ENCODE measurements at places on chromosomes 16 and 17.

- no peak for DNase-seq
These were observed 19.9 kb downstream of the NQO1 start for GRCh38 chr16:69706256-69706974.

GRCh38 chr16:85330694-85331188, 218.5 kb upstream of the CIBAR2 start:
- DNase-seq = no peak

DNA sequence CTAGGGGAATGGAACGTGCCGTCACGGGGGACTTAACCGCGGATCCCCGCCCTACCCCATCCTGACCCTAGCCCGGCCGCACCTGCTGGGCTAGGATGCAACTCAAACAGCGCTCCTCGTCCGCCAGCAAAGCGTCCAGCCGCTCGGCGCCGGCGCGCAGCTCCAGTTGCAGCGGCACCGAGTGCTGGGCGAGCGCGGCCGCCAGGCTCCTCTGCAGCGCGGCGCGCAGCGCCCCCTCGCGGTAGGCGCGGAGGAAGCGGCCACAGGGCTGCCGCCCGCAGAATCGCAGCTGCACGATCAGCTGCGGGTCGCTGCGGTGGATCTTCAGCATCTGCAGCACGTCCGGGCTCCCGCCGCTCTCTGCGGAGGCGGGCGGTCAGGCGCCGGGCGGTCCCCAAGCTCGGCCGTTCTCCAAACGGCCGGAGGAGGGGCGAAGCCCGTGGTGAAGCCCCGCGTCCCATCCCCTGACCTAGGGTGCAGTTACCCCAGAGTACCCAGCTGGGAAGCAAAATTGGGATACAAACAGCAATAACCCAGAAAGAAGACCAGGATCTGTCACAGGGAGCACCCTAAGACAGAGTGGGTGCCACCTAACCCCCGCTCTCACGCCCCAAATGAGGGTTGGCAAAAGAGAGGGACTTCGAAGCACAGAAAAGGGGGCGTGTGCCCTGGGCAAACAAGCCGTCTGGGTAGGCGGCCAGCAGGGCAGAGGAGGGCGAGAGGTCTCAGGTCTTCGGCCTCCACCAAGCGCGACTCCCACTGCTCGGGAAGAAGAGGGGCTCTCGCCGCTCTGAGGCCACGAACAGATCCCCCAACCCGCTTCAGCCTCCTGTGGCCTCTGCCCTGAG, 4.2 kb downstream of the TRADD start:
- no peak for DNase-seq

DNA sequence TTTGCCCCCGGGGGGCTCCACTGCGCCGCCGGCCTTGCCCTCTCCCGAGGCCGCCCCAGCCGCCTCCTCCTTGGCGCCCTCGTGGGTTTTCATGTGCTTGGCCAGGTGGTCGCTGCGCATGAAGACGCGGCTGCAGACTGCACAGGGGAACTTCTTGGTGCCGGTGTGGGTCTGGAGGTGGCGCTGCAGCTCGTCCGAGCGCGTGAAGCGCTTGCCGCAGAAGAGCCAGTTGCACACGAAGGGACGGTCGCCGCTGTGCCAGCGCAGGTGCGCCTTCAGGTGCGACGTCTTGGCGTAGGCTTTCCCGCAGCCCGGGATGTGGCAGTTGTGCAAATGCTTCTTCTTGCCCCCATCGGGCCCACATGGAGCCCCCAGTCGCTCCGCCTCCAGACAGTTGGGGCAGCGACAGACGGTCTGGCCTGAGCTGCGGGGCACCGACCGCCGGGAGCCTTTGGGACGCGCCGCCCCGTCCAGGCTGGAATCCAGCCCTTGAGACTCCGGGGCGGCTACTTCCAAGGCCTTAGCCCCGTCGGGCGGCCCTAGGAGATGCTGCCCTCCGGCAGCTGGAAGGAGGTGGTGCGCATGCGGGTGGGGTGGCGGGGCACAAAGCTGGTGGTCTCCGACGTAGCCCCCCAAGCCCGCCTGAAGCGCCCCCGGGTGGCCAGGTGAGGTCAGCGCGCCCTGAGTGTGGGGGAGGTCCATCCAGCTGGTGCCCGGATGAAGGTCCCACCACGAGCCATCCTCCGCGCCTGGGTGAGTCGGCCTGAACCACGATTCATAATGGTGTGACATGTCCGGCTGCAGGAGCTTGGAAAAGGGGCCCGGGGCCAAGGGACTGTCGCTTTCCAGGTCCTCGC, 3.4 kb downstream of the SP6 start:
- no peak for DNase-seq

DNA sequence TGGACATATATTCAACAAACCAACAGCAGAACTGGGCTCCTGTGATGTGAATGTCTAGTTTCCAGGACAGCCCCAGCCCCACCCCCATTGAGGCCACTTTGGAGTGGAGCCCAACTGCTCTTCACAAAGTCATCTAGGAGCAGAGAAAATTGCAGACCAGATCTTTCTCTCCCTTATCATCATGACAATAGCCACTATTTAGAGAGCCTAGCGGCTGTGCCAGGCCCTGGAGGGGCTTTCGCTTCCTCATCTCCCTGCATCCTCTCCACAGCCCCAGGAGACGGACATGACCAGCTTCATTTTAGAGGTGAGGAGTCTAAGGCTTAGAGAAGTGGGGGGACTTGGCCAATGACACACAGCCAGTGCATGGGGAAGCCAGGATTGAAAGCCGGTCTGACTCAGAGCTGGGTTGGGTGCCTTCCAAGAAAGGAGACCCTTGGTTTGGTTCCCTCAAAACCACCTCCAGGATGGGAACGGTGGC, 1.4 kb downstream of the PRSS8 start:
- no peak for DNase-seq

- DNase-seq = no peak
These were observed 25.6 kb upstream of the BHLHA9 start for GRCh38 chr17:1244606-1245012.

- no peak for DNase-seq
These were observed 32.4 kb downstream of the SMARCE1 start for GRCh38 chr17:40615068-40615840.

GRCh38 chr17:42309142-42309541, 20.8 kb downstream of the STAT5A start:
- no peak for DNase-seq

- DNase-seq = no peak
These were observed 5.7 kb upstream of the VEZF1 start for GRCh38 chr17:57993471-57994365.

DNA sequence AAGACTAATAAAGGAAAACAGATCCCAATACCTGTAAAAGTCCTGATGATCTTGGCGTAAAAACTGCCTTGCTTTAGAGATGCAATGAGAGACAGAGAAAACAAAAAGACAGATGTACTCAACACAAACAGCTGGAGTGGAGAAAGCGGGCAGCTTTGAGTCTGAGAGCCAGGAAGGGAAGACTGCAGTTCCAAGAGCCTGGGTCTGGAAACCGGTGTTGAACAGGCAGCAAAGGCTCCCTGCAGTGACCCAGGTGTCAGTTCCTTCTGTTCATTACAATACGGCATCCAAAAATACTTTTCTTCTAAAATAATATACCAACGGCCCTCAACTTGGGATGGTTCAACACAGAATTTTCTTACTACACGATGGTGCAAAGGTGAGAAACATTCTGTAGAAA, 29.6 kb downstream of the VPS53 start:
- no peak for DNase-seq

DNA sequence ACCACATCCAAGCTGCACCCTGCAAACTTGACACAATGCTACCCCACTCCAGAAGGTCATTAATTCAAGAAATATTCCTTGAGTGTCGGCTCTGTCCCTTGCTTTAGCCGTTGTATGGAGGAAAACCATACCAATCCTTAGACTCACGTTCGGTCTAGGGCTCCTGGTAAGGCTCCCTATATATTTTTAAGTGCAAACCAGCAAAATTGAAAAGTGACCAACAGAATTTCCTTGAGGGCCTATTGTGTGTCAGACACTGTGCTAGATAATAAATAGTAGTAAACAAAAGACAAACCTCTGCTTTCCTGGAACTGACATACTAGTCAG, 390 bp upstream of the BBS2 start:
- no peak for DNase-seq

- DNase-seq = no peak
These were observed 27.5 kb downstream of the TMEM238L start for GRCh38 chr17:10776381-10776780.

- DNase-seq = no peak
These were observed 209.7 kb upstream of the CACNG3 start for GRCh38 chr16:24046442-24046841.

- DNase-seq = no peak
These were observed 370.0 kb downstream of the KCNJ2 start for GRCh38 chr17:70539132-70539924.

GRCh38 chr16:75579281-75579834, 13.2 kb downstream of the GABARAPL2 start:
- no peak for DNase-seq

- no peak for DNase-seq
These were observed 478.6 kb downstream of the SLC39A11 start for GRCh38 chr17:72613806-72614292.

GRCh38 chr16:57797526-57798266, 4.6 kb downstream of the KIFC3 start:
- DNase-seq = no peak

DNA sequence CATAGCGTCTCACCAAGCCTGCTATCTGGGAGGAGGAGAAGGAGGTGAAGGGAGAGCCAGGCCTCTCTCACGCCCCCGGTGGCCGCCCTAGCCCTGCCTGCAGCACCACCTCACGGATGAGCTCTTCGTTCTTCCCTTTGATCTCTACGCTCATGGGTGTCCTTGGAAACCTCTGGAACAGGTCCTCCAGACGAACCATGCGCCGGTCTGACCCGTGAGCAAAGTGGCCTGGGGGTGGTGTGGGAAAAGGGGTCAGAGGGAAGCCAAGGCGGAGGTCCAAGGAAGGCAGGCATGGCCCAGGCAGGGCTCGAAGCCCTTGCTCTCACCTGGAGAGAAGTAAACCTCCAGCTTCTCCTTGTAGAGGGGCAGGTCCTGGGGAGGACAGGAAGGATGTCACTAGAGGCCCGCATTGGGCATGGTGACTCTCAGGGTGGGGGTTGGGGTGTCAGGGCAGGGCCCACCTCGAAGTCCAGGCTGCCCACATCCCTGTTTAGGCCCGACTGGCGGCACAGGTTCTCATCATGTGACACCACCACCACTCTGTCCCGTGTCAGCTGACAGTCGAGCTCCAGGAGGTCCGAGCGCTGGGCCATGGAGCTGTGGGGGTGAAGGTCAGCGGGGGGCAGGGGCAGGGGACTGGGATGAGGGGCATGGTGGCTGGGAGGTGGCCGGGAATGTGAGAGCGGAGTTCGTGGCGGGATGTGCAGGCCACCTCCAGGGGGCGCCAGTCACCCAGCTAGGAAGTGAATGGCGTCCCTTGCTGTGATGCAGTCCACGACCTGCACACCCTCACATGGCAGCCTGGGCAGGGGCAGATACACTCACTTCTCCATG, 923 bp downstream of the GDPD3 start:
- DNase-seq = no peak

- DNase-seq = no peak
These were observed 6.7 kb downstream of the RUNDC3A start for GRCh38 chr17:44314869-44315661.

GRCh38 chr17:63950940-63951907, 19.1 kb upstream of the CD79B start:
- DNase-seq = no peak

GRCh38 chr16:47051031-47051430, 77.6 kb upstream of the DNAJA2 start:
- DNase-seq = no peak

GRCh38 chr16:49670627-49671026, 185.3 kb downstream of the ZNF423 start:
- DNase-seq = no peak

- no peak for DNase-seq
These were observed 40.3 kb upstream of the MTSS2 start for GRCh38 chr16:70725912-70726828.

GRCh38 chr17:33389504-33390135, 96.5 kb upstream of the ASIC2 start:
- no peak for DNase-seq

- DNase-seq = no peak
These were observed 23.5 kb upstream of the DNAJA2 start for GRCh38 chr16:46996952-46997458.

DNA sequence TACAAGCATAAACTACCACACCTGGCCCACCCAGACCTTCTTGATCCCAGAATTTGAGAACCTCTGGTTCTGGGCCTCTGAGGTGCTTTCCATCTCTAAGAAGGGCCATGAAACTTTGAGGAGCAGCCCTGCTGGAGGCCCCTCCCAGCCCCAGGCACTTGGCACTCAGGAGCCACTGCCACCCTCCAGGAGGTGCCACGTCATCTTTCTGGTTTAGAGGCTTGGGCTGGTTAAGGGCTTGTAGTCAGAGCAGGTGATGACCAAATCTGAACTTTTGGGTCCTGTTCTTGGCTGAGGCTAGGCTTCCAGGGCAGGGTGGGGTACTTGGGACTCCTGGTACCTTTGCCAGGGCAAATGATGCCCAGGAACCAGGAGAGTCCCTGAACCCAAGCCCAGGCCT, 13.8 kb upstream of the DLX4 start:
- no peak for DNase-seq

- no peak for DNase-seq
These were observed 23.9 kb upstream of the CLEC3A start for GRCh38 chr16:77998350-77999023.

DNA sequence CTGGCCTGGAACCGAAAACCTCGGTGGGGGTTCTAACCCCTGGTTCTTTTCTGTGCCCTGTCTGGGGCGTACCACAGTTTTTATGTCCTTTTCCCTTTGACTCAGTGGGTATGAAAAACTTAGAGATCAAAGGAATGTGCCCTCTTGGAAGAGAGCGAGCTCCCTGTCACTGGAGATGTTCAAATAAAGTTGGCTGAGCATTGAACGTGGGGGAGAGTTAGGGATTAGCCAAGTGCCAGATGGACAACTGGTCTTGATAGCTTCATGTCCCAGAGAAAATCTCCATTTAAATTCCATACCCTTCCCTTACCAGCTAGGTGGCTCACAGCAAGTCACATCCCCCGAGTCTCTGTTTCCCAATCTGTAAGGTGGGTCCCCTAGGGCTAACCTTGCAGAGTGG, 9.5 kb downstream of the ADGRG1 start:
- no peak for DNase-seq

GRCh38 chr16:86507173-86508027, 2.9 kb upstream of the FOXF1 start:
- DNase-seq = no peak

GRCh38 chr16:10971560-10971961, 27.2 kb downstream of the CLEC16A start:
- DNase-seq = peak; percentile 32

- no peak for DNase-seq
These were observed 4.7 kb upstream of the KRTAP3-1 start for GRCh38 chr17:41013606-41014005.

- DNase-seq = no peak
These were observed at the start of gene LPCAT2 for GRCh38 chr16:55508941-55509931. Gene LPCAT2, plus strand, starts transcription at chr16:55509072. Its CDS starts 110 bp downstream, at chr16:55509182.

GRCh38 chr16:23160082-23160481, 10.8 kb upstream of the USP31 start:
- DNase-seq = no peak

GRCh38 chr17:16930571-16931317, 41.2 kb downstream of the TNFRSF13B start:
- no peak for DNase-seq

- DNase-seq = no peak
These were observed 19.0 kb downstream of the ACOX1 start for GRCh38 chr17:75959839-75960511.
